ENCODE measurements at places on chromosomes 5 and 9.

GRCh38 chr9:127735530-127736185 lies 564 bp upstream of the TOR2A start:
- DNase-seq, result no peak

DNA sequence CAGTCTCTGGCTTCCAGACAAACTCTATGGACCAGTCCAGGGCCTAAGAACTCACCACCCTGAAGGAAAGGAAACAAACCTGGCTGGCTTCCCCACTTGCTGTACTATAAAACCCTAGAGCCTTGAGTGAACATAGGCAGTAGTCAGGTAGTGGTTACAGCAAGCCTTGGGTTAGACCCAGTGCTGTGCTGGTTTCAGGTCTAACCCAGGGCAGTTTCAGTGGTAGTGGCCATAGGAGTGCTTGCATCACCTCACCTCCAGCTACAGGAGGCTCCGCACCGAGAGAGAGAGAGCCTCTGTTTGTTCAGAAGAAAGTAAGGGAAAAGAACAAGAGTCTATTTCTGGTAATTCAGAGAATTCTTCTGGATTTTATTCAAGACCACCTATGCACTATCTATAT lies 714.1 kb upstream of the CDH10 start:
- no peak for DNase-seq

GRCh38 chr5:7845557-7845956 lies 5.4 kb downstream of the CFAP90 start:
- DNase-seq, result no peak

- no peak for DNase-seq
Observed at GRCh38 chr5:68740226-68740910, 353.4 kb upstream of the SLC30A5 start.

DNA sequence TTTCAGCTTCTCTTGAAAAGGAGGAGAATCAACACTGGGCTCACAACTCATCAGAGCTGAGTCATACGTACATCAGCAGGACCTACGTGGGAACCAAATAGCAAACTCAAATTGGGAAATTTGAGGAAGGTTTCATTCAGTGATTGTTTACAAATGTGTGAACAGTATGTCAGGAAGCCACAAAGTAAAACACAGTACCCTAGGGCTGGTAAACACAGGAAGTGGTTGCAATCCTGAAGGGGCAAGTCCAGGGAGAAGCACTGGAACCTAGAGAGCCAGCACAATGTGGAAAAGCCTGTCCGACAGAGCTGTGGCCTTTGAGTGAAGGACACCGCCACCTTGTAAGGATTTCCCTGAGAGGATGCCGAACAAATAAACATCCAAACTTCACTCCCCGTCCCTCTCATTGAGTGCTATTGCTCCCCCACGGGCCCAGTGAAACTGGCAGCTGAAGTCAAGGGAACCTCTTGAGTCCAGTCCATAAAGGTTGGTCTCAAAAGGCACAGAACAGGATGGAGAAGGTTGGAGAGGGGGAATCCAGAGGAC lies 26.7 kb upstream of the RICTOR start:
- no peak for DNase-seq

DNA sequence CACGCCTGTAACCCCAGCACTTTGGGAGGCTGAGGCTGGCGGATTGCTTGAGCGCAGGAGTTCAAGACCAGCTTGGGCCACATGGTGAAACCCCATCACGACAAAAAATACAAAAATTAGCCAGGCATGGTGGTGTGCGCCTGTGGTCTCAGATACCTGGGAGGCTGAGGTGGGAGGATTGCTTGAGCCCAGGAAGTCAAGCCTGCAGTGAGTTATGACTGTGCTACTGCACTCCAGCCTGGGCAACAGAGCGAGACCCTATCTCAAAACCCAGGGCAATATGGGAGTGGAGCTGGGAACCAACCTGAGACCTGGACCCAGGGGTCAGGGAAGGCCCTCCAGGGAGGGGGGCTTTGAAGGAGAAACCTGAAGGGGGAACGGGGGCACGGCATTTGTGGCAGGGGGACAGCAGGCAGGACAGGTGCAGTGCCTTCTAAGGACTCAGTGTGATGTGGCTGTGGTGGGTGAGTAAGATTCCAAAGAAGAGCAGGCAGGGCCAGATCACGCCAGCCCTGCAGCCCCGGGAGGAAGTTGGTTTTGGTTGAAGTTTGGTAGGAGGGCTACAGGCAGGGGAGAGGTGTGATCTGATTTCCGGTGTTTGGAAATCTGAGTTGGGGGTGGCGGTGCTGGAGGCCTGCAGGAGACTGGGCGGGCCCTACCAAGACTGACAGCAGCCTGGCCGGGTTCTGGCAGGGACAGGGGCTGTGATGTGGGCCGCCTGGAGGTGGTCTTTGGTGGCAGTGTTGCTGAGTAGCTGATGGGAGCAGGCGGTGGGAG lies 46.2 kb downstream of the NTNG2 start:
- no peak for DNase-seq

GRCh38 chr5:132629230-132629944 lies 28.6 kb upstream of the IL13 start:
- DNase-seq, result no peak

GRCh38 chr5:60540856-60541805 lies 158.8 kb downstream of the DEPDC1B start:
- DNase-seq, result no peak

DNA sequence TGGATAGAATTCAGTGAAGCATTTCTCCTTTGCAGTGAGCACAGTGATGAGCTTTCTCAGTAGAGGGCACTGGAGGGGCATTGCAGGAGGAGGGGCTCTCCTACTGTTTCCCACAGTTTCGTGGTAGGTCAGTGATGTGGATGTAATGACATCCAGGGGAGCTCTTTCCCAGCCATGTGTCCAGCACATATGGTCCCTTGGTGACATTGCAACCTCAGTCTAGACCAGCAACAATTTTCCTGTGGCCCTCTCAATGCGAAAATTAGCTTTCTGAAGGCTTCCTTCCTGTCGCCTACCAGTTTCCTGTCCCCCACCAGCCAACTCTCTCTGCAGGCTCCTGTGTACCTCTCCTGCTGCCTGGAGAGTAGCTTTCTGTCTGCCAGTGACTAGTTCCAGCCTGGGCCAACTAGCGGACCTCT lies 6.9 kb upstream of the PDCL start:
- peak; percentile 25 for DNase-seq

- DNase-seq, result no peak
Observed at GRCh38 chr5:61289669-61290306, 42.3 kb upstream of the ZSWIM6 start.

DNA sequence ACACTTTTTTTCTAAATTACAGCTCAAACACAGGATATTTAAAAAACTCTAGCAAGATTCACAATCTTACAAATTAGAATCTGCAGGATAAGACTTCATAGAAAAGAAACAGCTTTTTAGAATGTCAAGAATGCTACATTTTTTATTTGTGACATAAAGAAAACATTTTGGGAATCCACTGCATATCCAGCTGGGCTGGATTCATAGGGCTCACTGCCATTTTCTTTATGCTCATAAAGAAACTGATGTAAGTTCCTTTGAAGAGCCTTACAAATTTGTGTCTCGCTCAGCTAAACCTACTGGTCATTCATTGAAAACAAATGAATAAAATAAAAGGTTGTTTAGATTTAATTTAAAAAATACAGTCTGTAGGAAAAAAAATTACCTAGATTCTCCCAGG lies 332.3 kb downstream of the TRPM3 start:
- DNase-seq, result peak; percentile 43

DNA sequence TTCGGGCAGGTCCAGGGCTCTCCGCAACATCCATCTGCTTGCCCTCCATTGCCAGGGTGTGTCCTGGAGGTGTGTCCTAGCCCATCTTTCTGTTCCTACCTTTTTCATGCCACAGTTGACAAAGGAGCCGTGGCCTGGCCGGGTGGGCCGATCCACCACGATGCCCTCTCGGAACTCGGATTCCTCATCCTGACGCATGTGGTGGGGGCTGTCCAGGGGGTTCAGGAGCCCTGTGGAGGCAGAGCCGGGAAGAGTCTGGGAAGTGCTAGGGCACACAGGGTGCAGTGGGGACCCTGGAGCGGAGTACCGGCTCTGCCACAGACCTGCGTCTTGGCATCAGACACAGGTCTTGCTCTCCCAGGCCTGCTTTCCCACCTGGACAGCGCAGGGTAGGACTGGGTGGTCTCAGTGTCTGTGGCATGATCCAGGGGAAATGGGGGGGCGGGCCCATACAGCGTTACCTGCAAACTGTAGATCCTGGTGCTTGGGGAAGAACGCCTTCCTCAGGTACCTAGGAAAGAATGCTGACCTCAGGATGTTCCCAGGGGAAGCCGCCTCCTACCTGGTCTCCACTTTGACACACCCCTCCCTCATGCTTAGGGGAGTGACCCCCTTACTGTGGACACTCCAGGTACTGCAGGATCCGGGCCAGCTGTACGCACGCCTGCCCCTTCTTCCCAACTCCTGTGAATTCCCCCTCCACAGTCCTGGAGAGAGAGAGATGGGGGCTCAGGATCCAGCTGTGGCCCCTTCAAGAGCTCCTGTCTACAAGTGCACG lies 3.5 kb downstream of the SPOUT1 start:
- DNase-seq, result no peak

GRCh38 chr5:34660444-34660843 lies 4.3 kb downstream of the RAI14 start:
- DNase-seq, result no peak

DNA sequence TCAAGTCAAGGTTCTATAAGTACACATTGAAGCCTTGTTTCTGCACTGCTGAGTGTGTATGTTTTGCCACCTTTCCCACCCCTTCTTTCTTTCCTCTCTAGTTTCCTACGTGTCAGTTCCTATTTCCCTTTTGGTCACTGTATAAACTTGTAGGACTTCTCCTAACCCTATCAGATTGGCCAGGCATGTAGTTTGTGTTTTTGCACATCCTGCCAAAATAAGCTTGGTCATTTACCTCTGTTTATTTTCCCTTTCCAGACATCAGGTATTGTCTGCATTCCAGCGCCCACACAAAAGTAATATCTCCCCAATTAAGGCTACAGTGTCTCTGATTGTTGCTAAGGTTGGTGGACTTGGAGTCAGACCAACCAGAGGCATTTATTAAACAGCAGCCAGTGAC lies 252.9 kb upstream of the MPDZ start:
- no peak for DNase-seq

DNA sequence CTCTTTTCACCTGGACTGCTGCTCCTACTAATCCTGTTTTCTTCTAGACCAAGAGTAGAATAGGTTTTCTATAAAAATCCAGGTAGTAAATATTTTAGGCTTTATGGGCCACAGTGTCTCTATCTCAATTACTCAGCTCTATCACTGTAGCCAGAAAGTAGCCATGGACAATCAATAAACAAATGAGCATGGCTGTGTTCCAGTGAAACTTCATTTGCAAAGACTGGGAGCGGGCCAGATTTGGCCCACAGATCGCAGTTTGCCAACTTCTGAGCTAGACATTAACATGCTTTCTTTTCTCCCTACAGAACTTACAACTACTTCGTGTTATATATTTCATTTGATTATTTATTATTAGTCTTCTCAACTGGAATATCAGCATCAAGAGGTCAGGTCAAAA lies 30.2 kb downstream of the BRINP1 start:
- no peak for DNase-seq

DNA sequence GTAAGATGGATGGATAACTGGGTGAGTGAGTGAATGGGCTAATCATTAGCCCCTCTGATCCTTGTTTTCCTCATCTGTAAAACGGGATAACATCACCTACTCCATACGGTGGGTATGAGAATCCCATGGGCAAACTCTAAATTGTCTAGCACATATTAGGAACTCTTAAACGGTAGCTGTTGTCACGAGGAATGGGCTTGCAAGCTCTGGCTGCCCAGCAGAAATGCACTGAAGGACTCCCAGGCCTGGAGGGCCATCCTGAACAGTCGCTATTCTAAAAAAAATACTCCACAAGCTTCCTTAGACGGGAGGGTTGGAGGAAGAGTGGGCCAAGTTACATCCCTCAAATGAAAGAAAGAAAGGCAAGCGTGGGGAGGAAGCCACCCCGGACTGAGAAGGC lies 711 bp upstream of the POU4F3 start:
- DNase-seq, result no peak

All from femur (tissue), 1 donor.